ENCODE measurements at places on chromosomes 4 and X.
A peak's percentile ranks its signal among the peaks of the same experiment; 100 is the strongest.

DNA sequence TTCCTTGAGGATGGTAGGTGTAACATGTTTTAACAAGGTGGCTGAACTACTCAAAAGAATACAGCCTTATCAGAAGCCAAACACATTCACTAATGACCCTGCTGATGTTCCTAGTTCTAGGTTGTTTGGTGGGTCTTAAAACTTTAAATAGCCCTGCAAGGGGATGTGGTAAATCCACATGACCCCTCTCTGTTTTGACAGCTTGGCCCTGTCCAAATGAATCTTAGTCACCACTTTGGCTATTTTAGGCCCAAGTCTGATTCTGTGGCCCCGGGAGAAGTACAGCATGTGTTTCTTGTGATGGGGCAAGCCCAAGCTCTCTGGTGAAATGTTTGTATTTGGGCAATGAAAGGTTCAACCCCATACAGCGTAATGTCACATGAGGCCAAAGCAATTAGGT, 54.5 kb upstream of the GPR34 start:
- no peak for DNase-seq

DNA sequence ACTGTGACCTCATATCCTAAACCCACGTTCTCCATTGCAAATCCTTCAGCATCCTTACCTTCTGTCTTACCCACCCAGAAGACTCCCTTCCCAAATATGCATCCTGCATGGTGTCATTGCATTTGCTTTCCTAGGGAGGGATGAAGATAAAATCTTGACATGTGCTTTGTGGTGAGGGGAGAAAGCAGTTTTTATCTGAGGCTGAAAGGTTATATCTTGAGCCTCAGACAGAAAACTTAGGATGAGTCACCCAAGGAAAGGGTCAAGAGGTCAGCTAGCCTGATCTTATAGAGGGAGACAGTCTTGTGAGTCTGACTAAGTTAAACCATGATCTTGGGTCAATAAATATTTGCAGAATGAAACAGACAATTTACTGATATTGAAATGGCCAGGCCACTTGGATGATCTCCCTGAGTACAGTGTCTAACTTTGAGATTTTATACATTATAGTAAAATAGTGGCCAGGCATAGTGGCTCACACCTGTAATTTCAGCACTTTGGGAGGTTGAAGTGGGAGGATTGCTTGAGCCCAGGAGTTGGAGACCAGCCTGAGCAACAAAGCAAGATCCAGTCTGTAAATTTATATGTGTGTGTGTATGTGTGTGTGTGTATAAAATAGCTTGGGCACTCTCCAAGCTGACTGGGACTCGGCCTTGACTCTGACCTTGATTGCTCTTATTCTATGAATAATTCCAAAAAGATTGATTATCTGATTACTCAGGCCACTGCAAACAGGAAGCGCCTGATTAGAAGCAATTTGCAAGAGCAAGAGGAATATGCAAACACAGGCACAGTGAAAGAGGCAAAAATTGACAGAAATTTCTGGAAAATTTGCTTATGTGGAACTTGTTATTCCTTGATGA, 15.4 kb upstream of the FAM9C start:
- DNase-seq = no peak

DNA sequence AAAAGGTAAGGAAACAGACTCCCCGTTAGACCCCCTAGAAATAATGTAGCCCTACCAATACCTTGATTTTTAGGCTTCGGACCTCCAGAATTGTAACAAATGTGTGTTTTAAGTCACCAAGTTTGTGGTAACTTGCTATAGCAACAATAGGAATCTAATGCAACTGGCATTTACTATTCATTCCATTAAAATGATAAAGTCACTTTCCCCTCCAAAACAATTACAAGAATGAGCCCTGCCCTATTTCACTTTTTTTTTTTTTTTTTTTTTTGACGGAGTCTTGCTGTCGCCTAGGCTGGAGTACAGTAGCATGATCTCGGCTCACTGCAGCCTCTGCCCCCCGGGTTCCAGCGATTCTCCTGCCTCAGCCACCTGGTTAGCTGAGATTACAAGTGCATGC, 3.5 kb upstream of the DDX60L start:
- peak; percentile 72 for DNase-seq

GRCh38 chr4:5722328-5722727, 11.3 kb downstream of the EVC start:
- no peak for DNase-seq

- DNase-seq = no peak
Observed at GRCh38 chr4:129046055-129046959, 47.0 kb downstream of the SCLT1 start.

DNA sequence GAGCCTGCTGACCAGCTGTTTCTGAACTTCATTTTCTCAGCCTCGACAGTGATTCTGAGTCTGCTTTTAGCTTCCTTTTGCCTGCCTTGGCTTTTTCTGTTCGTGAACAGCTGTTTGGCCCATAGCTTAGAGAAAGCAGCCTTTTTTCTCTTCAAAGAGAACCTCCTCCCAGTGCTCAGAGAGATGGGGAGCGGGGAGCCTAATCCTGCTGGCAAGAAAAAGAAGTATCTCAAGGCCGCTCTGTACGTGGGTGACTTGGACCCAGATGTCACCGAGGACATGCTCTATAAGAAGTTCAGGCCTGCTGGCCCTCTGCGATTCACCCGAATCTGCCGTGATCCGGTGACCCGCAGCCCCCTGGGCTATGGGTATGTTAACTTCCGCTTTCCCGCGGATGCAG, 756 bp downstream of the PABPC5 start:
- DNase-seq = no peak

GRCh38 chr4:164730705-164731393, 23.1 kb upstream of the SMIM31 start:
- no peak for DNase-seq

- no peak for DNase-seq
Observed at GRCh38 chrX:49202022-49202421, 2.0 kb upstream of the SYP start.

DNA sequence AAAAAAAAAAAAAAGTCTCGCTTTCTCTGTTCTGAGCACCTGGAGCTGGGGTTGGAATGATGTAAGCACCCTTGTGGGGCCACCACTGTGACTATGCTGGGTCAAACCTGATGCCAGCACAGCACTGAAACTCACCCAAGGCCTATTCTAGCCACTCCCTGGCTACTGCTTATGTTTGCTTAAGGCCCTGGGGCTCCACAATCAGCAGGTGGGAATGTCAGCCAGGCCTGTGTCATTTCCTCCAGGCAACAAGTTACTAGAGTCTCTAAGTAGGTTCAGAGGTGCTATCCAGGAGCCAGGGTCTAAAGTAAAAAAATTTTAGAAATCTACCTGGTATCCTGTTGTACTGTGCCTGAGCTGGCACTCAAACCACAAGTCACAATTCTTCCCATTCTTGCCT, 1306.8 kb downstream of the STIM2 start:
- peak; percentile 82 for DNase-seq

- peak; percentile 63 for DNase-seq
Observed at GRCh38 chr4:7513671-7514070, 78.9 kb upstream of the PSAPL1 start.

DNA sequence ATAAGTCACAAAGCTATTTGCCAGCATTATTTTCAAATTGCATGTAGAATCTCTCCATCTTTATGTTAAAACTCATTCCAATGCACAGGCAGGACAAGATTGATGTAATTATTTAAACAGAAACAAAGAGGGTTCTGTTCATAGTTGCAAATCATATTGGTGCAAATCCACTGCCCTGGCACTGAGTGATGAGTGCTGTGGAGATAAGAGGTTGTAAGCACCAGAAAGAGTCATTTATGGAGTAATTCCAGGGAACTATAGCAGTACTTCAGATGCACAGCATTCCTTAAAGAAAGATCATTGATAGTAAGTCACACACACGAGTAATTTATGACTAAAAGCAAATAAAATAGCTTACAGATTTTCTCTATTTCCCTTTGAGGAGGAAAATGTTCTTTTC, 337.7 kb upstream of the CTSO start:
- DNase-seq = peak; percentile 43

DNA sequence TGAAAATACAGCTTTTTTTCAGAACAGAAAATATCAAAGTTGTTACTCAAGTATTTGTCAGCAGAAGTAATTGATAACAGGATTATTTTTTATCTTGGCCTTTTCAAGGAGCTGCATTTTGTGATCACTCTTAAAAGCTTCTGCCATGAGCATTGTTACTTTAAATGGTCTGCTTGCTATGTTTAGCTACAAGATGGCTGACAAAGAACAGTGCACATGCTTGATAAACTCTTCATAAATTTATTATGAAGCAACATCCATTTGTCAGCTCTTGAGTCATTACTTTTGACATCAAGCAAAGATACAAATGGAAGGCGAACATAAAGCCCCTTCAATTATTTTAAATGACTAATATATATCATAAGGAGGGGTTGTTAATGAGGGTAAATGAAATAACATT, 205.4 kb upstream of the RPS6KA3 start:
- DNase-seq = no peak

DNA sequence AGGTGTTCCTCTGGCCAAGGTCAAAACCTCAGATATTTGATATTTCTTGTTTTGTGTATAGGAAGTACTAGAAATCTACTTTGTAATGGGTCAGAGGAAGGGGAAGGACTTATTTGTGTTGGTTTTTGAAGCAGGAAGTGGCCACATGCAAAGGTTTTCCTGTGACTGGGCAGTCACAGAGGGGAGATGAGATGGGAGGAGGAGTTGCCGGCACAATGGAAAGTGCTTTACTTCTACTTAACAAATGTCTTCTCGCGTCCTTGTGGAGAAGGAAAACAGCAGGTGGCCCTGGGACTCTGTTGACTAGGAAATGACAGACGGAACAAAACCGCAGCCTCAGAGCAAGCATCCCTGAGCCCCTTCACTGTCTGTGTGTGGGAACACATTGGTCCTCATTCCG, 46.6 kb downstream of the SHROOM2 start:
- DNase-seq = no peak

DNA sequence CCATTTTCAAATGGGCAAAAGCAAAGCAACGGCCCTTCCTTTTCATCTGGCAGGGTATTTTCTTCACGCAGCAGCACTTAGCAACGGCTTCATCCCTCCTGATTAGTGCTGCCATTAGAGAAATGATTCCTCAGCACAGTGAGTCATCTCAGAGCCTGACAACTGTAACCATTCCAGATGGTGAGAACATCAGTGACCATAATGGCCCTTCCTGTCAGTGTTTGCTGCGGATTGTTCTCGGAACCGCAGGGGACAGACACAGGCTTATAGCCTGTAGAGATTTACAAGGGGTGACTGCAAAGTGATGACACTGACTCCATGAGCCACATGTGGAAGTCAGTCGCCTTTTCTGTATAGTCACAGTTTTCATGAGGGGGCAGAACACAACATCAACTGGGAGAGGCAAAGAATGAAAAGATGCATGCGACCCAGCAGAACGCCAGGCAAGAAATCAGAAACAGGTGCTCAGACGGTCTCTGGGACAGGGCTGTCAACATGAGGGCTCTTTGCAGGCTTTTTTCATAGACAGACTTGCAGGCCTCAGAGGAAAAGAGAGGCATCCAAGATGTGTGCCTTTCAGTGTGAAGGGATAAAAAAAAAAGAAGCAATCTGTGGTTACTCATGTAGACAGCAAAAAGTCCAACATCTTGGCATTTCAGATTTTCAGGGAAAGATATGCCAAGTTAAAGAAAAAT, 69.9 kb upstream of the FBXW7 start:
- DNase-seq = no peak

DNA sequence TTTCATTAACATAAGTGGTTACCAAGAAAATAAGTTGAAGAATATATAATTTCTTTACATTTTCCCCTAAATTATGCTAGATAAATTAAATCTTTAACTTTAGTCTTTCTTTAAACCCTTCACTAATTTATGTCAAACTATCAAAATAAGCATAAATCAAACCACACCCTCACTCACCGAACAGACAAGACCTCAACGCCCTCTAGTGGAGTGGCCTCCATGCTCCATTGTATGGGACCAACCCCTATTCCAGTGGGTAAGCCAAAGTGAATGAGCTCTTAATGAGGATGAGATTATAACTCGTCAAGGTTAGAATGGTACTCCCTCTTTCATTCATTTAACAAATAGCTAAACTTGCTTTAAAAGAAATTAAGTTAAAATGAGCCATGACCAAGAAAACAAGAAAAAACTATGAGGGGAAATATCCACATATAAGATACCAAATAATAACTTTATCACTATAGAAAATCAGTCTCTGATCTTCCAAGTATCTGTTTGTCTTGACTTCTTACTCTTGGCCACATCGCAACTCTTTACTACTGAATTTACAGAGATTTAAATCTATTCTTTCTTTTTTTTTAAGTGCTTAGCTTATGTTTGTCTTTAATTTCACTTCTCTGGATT, 15.6 kb upstream of the BBS12 start:
- DNase-seq = peak; percentile 52

- peak; percentile 46 for DNase-seq
Observed at GRCh38 chr4:151031831-151032605, 16.9 kb upstream of the LRBA start.

GRCh38 chr4:46146993-46147392, 23.1 kb upstream of the GABRG1 start:
- peak; percentile 86 for DNase-seq

- DNase-seq = no peak
Observed at GRCh38 chr4:24677909-24678308, 93.6 kb upstream of the DHX15 start.

DNA sequence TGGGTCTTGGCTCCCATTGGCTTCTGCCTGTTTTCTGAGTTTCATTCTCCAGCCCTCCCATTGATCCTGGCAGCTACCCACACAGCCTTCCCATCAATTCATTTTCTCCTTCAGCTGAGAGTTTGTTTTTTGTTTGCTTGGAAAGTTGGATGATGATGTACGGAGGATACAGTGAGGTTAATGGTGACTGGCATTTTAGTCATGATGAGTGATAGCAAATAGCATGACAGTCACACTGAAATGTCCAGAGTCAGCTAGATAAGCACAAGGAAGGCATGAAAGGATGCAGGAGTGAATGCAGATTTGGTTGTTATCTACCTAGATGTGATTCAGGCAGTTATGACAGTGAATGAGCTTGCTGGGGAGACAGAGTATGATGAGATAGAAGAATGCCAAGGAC, 30.6 kb upstream of the LCORL start:
- DNase-seq = no peak

DNA sequence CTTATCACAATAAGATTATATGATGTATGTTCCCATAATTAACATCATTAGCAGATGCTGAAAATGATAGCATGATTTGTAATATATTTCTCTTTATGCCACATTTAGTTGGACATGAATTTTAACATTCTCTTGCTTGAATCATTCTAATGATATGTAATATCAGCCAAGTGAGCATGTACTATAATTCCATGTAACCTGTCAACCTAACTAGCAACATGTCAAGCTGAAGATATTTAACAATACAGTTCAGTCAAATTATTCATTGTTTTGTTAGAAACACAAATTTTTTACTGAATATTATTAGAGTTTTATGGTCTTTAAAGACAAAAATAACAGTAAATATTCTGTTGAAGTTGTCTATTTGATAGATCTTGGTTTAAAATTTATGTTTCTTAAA, 920.4 kb upstream of the PCDH10 start:
- no peak for DNase-seq

- no peak for DNase-seq
Observed at GRCh38 chr4:154591890-154592289, 1.3 kb upstream of the FGA start.

- no peak for DNase-seq
Observed at GRCh38 chrX:78131117-78131516, 8.3 kb downstream of the TAF9B start.
